ENCODE measurements at places on chromosomes 7 and 10.

- no peak for DNase-seq
Observed at GRCh38 chr10:67476201-67476600, 219.8 kb downstream of the CTNNA3 start.

DNA sequence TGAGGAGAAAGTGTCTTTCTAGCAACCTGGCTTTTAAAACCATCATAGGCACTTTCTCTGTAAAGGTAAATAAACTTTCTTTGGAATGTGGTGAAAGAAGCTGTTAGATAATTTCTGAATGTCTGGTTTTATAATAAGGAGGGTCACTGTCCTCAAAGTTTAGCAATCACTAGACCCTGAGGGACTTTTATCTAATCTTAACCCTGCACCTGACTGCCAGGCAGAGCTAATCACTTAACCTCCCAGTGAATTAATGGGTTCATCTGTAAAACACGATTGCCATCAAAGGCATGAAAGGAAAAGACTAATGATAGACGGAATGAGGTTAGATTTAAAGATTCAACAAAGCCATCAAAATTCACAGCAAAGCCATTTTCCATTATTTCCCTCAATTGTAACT, 553.8 kb downstream of the GRM8 start:
- DNase-seq: no peak

GRCh38 chr7:156522801-156523200, 117.8 kb upstream of the RNF32 start:
- DNase-seq: no peak

DNA sequence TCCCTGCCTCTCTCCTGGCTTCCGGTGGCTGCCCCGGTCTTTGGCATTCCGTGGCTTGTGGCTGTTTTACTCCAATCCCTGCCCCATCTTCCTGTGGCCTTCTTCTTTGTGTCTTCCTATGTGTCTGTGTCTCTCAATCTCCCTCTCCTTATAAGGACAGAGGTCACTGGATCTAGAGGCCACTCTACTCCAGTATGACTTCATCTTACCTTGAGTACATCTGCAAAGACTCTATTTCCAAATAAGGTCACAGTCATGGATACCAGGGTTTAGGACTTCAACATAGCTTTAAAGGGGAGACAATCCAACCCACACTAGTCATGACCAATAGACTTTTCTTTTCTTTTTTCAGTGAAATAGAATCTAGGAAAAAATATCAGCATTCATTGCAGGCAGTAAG, 153.3 kb upstream of the INSYN2A start:
- no peak for DNase-seq

- DNase-seq: no peak
Observed at GRCh38 chr7:136134503-136134902, 157.3 kb upstream of the MTPN start.

DNA sequence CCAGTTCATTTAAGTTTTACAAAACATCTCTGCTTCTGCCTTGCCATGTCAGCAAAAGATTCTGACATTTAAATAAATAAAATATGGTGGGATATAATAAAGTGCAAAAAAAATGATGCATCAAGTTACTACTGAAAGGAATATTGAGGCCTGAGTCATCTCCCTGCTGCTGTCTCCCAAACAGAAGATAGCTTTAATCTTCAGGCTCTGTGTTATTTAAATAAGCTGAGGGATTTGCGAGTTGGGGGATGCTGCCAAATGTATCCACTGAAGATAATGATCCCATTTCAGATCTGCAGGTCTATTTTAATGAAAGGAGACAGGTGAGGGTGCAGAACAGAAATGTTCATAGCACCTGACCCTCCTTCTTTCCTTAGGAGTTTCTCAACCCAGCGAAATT, 720.8 kb downstream of the AUTS2 start:
- DNase-seq: no peak

- no peak for DNase-seq
Observed at GRCh38 chr7:30785786-30786185, 14.6 kb downstream of the MINDY4 start.

GRCh38 chr7:148754912-148755311, 56.2 kb downstream of the CUL1 start:
- DNase-seq: no peak

DNA sequence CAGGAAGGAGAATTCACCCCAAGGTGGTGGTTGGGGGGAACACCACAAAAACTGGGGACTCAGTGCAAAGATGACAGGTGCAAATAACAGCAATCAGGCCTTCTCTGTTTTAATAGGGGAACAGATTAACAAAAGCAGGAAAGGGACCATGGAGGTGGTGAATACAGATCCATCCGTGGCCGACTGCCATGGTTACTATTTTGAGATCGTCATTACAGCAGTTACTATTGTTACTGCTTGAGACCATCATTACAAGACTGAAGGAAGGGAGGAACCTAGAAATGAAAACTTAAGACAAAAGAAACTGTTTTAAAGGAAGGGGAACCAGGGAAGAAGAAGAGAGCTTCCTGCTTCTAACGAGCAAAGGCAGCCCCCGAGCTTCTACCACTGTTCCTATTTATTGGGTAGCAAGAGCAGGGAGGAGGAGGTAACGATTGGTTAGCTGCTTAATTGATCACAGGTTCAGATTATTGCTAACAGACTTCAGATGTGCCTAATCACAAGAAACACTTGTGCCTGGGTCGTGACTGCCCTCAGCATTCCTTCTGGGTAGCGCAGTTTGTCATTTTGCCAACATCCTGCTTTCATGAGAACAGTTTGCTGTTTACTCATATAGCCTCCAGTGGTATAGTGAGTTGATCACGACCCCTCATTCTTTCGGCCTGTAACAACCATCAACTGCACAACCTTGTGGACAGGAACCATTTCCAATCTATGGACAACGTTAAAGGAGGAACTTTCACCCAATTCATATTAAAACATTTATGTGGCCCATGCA, 216.3 kb downstream of the CHCHD3 start:
- DNase-seq: no peak

DNA sequence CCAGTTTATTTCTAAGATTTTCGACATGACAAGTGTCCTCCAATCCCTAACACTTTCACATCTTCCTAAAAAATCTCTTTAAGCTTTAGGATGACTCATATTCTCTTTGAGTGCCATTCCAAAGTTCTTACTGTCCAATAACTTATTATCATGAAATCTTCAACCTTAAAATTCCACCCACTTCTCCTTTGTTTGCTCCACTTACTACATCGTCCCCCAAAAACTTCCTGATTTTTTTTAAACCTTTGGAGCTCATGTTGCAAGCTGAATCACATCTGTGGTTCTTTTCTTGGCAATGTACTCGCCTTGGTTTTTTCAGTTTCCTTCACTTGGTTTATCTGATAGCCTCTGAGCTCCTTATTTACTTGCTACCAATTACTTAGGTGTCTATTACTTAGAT, 39.2 kb upstream of the JCAD start:
- DNase-seq: no peak

DNA sequence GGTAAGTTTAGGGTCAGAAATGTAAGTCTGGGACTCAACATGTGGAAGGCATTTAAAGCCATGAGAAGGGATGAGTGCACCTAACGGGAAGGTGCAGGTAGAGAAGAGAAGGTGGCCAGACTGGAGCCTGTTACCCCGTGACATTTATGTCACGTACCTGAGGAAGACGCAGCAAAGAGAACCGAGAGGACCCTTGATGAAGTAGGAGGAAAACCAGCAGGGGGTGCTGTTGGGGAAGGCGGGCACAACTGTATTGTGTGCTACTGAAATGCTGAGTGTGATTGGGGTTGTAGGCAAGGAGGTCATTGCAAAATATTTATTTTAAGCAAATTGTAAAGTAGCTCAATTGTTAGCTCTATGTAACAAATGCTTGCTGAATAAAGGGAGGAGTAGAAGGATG, 338.2 kb upstream of the PRKCQ start:
- DNase-seq: peak; percentile 78

GRCh38 chr7:38319873-38320272, 46.4 kb upstream of the TARP start:
- no peak for DNase-seq

GRCh38 chr10:50577010-50577409, 46.7 kb downstream of the SGMS1 start:
- DNase-seq: no peak

DNA sequence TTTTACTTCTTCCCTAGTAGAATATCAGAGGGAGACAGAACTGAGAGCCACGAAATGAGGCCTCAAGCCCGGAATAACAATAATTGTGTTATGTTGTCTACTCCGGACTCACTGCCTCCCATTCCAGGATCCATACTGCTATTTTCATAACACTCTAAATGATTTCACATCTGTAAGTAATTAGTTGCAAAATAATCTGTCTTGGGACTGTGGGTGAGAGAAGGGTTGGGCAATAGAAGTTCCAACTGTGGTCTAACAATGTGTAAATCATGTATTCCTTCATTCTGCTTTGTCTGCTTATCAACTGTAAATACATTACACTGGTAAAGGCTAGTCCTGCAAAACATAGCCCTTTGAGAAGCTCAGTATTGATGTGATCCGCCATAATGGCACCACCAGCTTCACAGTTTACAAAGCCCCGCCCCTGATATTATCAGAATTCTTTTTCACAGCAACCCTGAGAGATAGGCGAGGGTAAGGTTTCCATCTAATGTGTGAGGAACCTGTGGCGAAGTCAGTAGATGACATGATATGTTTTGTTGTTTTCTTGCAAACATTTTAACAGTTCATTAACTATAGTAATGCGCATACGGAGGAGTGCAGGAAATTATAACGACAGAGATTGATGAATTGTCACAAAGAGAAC, 265.7 kb upstream of the BMPER start:
- no peak for DNase-seq

DNA sequence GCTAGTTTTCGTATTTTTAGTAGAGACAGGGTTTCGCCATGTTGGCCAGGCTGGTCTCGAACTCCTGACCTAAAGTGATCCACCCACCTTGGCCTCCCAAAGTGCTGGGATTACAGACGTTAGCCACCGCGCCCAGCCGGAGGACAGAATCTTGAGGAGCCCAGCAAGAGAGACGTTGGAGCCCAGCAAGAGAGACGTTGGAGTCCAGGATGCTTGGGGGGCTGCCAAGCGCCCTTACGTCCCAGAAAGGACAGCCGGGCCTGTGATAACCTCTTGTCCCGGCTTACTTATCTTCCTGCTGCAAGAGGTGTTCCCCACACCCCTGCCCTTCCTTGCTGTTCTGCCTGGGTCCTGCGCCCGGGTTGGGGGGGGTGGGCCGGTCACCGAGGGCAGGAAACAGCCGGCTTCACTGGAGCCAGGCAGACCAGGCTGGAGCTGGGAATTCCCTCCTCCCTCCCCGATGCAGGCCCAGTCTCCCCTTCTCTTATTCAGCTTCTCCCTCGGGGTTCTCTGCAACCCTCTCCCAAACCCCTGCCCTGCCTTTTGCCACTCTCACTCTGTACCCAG, 1.9 kb upstream of the EPHB4 start:
- no peak for DNase-seq

- DNase-seq: no peak
Observed at GRCh38 chr7:144656965-144657517, 178.8 kb downstream of the TPK1 start.

DNA sequence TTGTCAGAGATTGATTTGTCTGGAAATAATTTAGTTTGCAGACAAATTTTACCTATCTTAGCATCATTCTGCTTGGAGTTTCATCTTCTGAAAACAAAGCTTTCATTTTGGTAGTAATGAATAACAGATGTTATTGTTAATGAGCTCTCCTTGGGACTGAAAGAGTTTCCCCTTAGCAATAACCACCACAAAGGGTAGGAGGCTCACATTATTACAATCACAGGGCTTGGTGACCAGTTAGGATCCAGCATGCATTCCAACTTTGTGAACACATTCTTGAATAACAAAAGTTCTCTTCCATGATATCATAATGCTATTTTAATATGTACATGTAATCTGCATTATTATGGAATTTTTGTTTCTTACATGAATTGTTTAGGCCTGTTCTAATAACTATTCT, 148.8 kb upstream of the VWC2 start:
- no peak for DNase-seq

DNA sequence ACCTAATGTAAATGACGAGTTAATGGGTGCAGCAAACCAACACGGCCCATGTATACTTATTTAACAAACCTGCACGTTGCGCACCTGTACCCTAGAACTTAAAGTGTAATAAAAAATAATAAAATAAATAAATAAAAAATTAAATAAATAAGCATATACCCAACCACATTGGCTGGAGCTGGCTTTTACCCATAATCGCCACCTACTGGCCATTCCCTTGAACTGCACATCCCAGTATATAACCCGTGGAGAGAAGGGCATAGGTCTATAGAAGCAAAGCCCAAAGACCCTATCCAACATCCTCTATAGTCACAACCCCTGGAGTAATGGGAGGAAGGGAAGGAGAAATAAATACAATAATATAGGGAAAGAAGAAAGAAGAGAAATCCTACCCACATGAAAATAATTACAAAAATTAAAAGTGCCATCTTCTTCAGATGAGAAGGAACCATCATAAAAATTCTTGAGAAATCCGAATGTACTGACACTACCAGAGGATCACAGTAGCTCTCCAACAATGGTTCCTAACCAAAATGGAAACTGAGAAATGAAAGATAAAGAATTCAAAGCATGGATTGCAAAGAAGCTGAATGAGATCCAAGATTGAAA, 65.6 kb downstream of the TWIST1 start:
- peak; percentile 17 for DNase-seq

GRCh38 chr7:19413443-19413965, 268.3 kb upstream of the FERD3L start:
- no peak for DNase-seq

DNA sequence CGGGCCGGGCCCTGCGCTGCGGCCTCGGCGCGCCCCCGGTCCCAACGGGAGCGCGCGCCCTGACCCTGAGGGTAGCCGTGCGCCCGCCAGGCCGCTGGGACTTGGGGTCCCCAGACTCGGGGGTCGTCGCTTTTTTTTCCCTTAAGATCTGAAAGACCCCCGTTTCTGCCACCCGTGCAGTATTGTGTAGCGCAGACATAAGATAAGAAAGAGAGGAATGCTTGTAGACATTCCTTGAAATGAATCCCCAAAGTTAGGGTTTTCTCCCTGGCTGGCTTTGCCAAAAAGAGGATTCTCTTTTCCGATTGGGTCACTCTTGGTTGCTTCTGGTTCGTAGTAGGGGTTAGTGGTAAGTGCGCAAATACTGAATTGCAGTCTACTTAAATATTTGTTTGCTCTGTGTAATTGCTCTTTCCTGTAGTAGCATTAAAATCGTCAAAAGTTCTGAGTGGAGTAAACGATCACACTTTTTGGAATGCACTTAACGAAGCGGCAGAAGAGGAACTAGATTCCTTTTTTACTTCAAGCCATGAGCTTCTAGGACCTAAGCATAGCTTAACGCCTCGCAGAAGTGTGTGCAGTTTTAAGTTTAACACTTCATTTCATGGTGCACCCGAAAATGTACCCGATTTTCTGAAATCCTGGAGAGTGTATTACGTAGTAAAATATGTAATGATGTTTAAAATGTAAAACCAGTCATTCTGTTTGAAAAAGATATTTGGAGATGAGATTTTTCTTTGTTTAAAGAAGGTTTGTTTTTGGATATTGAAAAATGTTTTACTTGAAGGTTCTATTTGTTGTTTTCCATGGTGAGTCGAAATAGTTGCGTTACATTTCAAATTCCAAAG, 1.3 kb downstream of the CUL1 start:
- no peak for DNase-seq

GRCh38 chr10:121832647-121833046, 95.2 kb downstream of the ATE1 start:
- DNase-seq: no peak

Data from stimulated activated CD4-positive, alpha-beta T cell treated with anti-CD3 and anti-CD28 coated beads, Interleukin-4, amount 100 ng/mL, for 48 hours (primary cell).